Breast epithelium (tissue), 4 donors: ENCODE measurements at places on chromosomes 7 and 10. TPM values are rescaled to one million over a fixed set of nuclear protein-coding genes. Genes with fewer than 3 reads are reported as not detected.

GRCh38 chr7:100684534-100685042 is 9.5 kb downstream of the GIGYF1 start:
- H3K36me3 ChIP-seq = peaks cover 35% of the 10 kb centered on the region
- no peak overlapping the region for H3K27ac ChIP-seq
- no peaks in the 10 kb centered on the region for H3K4me1 ChIP-seq
- no peak overlapping the region for H3K4me3 ChIP-seq
- no peak for DNase-seq
- H3K27me3 ChIP-seq = no peaks in the 10 kb centered on the region

GRCh38 chr7:3835109-3835508 is 534.1 kb downstream of the SDK1 start:
- no peaks in the 10 kb centered on the region for H3K36me3 ChIP-seq
- H3K27ac ChIP-seq = no peak overlapping the region

- H3K36me3 ChIP-seq = no peaks in the 10 kb centered on the region
- H3K4me1 ChIP-seq = no peaks in the 10 kb centered on the region
Measured at GRCh38 chr7:112523871-112524270, 43.1 kb downstream of the LSMEM1 start.

- no peak overlapping the region for H3K4me3 ChIP-seq
- no peaks in the 10 kb centered on the region for H3K36me3 ChIP-seq
- no peak overlapping the region for H3K27ac ChIP-seq
- no peaks in the 10 kb centered on the region for H3K4me1 ChIP-seq
- H3K27me3 ChIP-seq = no peaks in the 10 kb centered on the region
Measured at GRCh38 chr10:34260904-34261303, 554.2 kb downstream of the PARD3 start.

GRCh38 chr10:84336406-84337090 is 8.2 kb downstream of the CCSER2 start:
- H3K27me3 ChIP-seq = no peaks in the 10 kb centered on the region
- H3K36me3 ChIP-seq = no peaks in the 10 kb centered on the region
- no peak overlapping the region for H3K27ac ChIP-seq
- no peak overlapping the region for H3K4me3 ChIP-seq

- H3K27ac ChIP-seq = no peak overlapping the region
- H3K4me3 ChIP-seq = no peak overlapping the region
- no peaks in the 10 kb centered on the region for H3K36me3 ChIP-seq
Measured at GRCh38 chr7:96426027-96426426, 104.1 kb upstream of the SLC25A13 start.

- no peaks in the 10 kb centered on the region for H3K4me1 ChIP-seq
- H3K4me3 ChIP-seq = no peak overlapping the region
- no peak overlapping the region for H3K27ac ChIP-seq
- H3K36me3 ChIP-seq = peaks cover 3% of the 10 kb centered on the region
- H3K27me3 ChIP-seq = no peaks in the 10 kb centered on the region
Measured at GRCh38 chr7:45720989-45721388, 146.8 kb downstream of the ADCY1 start.

DNA sequence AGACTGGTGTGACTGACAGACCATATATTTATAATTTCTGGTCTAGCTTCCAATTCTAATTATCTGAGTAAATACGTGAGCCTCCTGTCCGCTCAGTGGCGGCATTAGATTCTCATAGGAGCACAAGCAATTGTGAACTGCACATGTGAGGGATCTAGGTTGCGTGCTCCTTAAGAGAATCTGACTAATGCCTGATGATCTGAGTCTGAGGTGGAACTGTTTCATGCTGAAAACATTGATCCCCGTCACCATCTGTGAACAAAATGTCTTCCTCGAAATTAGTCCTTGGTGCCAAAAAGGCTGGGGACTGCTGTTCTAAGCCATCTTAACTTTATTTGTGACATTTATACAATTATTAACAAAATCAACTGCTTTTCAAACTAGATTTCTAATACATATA is 164.7 kb upstream of the MEOX2 start:
- H3K36me3 ChIP-seq = no peaks in the 10 kb centered on the region
- H3K27ac ChIP-seq = no peak overlapping the region
- no peak for DNase-seq
- no peaks in the 10 kb centered on the region for H3K27me3 ChIP-seq

DNA sequence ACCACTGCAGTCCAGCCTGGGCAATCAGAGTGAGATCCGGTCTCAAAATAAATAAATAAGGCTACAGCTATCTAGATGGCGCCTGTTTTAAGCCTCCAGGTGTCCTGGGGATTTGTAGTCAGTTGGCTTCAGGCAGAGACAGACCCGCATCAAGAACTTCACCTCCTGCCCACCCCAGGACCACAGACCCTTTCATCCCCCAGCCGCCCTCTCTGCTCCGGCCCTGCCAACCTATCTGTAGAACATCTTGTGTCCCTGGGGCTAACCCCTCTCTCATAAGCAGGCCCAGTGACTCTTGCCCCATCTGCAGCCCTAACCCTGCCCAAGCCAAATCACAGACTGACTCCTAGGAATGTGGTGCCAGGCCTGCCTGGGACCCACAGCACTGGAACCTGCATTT is 17.9 kb downstream of the PDIA4 start:
- DNase-seq = no peak
- H3K4me3 ChIP-seq = no peak overlapping the region
- no peak overlapping the region for H3K27ac ChIP-seq
- no peaks in the 10 kb centered on the region for H3K27me3 ChIP-seq
- H3K36me3 ChIP-seq = no peaks in the 10 kb centered on the region

DNA sequence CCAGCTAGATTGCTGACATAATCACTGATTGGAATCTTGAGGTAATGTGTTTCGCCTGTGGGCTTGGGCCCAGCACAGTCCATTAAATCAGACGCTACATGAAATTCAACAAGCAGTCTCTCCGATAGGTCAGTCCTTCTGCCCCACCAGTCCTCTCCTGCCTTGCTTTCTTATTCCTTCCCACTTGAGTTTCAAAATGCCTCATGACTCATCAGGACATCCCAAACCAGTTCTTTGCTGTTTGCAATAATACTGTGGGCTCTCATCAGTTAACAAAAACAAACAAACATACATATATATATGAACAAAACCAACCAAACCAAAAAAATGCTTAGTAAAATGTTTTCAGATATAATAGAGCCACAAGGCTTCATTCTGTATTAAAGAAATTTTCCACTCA is 599.0 kb downstream of the SORCS1 start:
- DNase-seq = no peak
- no peak overlapping the region for H3K27ac ChIP-seq
- no peak overlapping the region for H3K4me3 ChIP-seq

DNA sequence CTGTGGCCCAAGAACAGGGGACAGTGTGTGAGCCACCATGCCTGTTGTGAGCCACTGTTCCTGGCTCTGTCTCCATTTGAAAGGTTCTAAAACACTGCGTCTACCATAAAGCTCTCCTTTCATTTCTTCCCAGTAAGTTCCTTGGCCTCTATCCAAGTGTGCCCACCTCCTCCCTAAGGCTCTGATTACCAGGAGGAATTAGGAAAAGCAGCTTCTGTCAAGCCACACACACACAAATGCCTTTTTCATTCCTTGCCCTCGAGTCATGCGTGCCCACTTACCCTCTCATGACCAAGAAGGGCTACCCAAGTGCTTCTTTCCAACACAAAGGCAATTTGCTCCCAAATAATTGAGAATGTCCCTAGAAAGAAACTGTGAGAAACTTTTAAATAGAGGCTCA is 70.8 kb upstream of the PARD3 start:
- H3K4me3 ChIP-seq = no peak overlapping the region
- H3K27me3 ChIP-seq = no peaks in the 10 kb centered on the region
- H3K27ac ChIP-seq = no peak overlapping the region

GRCh38 chr10:130109796-130110245 is 809 bp downstream of the C10orf143 start:
- H3K27ac ChIP-seq = peak overlapping the region; percentile 92
- peak; percentile 59 for DNase-seq
- H3K36me3 ChIP-seq = no peaks in the 10 kb centered on the region
- H3K4me1 ChIP-seq = peaks cover 4% of the 10 kb centered on the region
- H3K27me3 ChIP-seq = no peaks in the 10 kb centered on the region

DNA sequence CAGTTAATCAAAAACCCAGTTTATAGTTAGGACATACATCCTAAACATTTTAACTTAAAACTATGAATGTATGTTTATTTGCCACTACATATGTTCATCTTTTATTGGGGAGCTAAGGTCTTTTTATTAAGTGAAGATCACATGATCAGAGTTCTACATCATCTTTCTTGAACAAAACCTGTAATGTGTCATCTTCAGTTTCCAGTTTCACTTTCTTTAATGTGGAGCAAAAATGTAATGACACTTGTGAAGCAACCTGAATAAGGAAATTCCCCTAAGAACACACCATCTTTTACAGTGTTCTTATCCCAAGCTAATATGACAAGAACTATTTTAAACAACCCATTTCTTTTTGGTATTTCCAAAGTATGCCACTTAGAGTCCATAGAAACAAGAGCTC is 166.7 kb upstream of the BET1 start:
- H3K4me1 ChIP-seq = no peaks in the 10 kb centered on the region
- H3K4me3 ChIP-seq = no peak overlapping the region
- DNase-seq = no peak
- no peak overlapping the region for H3K27ac ChIP-seq

DNA sequence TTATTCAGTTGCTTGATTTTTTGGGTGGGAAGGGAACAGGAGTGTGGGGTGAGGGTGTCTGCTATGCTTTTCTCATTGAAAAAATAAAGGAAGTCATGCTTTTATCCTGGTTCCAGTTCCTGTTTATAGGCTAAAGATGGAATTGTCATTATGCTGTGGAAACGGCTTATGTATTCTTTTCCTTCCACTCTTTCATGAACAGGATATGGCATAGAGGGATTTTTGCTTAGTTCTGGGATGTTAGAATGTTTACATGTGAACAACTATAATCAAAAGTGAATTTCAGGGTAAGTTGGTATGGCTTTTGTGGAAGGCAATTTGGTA is 35.9 kb upstream of the PTPN12 start:
- no peak overlapping the region for H3K27ac ChIP-seq
- H3K36me3 ChIP-seq = no peaks in the 10 kb centered on the region
- no peak overlapping the region for H3K4me3 ChIP-seq
- no peaks in the 10 kb centered on the region for H3K4me1 ChIP-seq
- DNase-seq = no peak

GRCh38 chr7:141522657-141523342 is 28.4 kb upstream of the AGK start:
- no peak overlapping the region for H3K4me3 ChIP-seq
- no peak overlapping the region for H3K27ac ChIP-seq
- no peak for DNase-seq
- no peaks in the 10 kb centered on the region for H3K4me1 ChIP-seq
- H3K36me3 ChIP-seq = no peaks in the 10 kb centered on the region

- DNase-seq = peak; percentile 31
- no peaks in the 10 kb centered on the region for H3K36me3 ChIP-seq
- H3K27ac ChIP-seq = peak overlapping the region; percentile 67
- no peaks in the 10 kb centered on the region for H3K27me3 ChIP-seq
- H3K4me3 ChIP-seq = peak overlapping the region; percentile 62
Measured at GRCh38 chr10:42753126-42753506, 29.5 kb upstream of the BMS1 start.

GRCh38 chr7:418636-419280 is 100.9 kb downstream of the PDGFA start:
- H3K4me1 ChIP-seq = no peaks in the 10 kb centered on the region
- H3K27ac ChIP-seq = no peak overlapping the region
- H3K27me3 ChIP-seq = no peaks in the 10 kb centered on the region
- no peaks in the 10 kb centered on the region for H3K36me3 ChIP-seq
- peak; percentile 75 for DNase-seq

- H3K4me1 ChIP-seq = no peaks in the 10 kb centered on the region
- DNase-seq = no peak
- H3K4me3 ChIP-seq = no peak overlapping the region
- no peaks in the 10 kb centered on the region for H3K27me3 ChIP-seq
- H3K27ac ChIP-seq = no peak overlapping the region
- no peaks in the 10 kb centered on the region for H3K36me3 ChIP-seq
Measured at GRCh38 chr10:50322077-50322476, 70.8 kb upstream of the ASAH2 start.

DNA sequence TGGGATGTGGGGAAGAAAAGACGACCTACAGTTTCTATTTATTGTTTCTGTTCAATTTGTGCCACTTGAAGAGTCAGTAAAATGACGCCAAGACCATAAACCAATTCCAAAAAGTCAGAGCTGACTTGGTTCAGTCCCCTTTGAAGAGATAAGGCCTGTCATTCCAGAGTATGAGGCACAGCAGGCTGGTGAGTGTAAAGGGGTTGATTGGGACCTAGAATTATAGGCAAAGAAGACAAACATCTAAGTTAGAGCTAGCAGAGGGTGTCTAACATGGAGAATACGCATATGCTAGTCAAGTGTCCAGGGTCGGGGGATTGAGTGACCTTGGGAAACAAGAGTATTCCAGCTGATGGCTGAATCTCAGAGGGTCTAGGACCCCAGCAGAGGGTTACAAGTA is 23.6 kb downstream of the NRP1 start:
- no peak overlapping the region for H3K4me3 ChIP-seq
- H3K4me1 ChIP-seq = no peaks in the 10 kb centered on the region
- no peak for DNase-seq
- H3K27me3 ChIP-seq = no peaks in the 10 kb centered on the region

The ADIRF gene
- total RNA-seq = 288 TPM

The HNRNPF gene
- 213 TPM for total RNA-seq

The EN2 gene
- 0.32 TPM for total RNA-seq

The NRP1 gene
- 50.8 TPM for total RNA-seq
